ENCODE measurements at places on chromosomes 6 and 20. TPM values are rescaled to one million over a fixed set of nuclear protein-coding genes. Genes with fewer than 3 reads are reported as not detected.

The PTGIS gene
- polyA plus RNA-seq, result 0.22 TPM

The KLHDC3 gene
- polyA plus RNA-seq, result 78.0 TPM

The SLC22A7 gene
- polyA plus RNA-seq, result not detected

The MTG2 gene
- 28.6 TPM for polyA plus RNA-seq

The SYNE1 gene
- polyA plus RNA-seq, result 13.5 TPM

The MUCL3 gene
- 0.01 TPM for polyA plus RNA-seq

The ZSCAN26 gene
- 4.7 TPM for polyA plus RNA-seq

The BPI gene
- not detected for polyA plus RNA-seq

The HSPA12B gene
- polyA plus RNA-seq, result 4.1 TPM

The LCA5 gene
- 0.27 TPM for polyA plus RNA-seq

The SLC32A1 gene
- not detected for polyA plus RNA-seq

The WFDC10B gene
- polyA plus RNA-seq, result 0.16 TPM
